ENCODE measurements at places on chromosomes 11 and 22.

DNA sequence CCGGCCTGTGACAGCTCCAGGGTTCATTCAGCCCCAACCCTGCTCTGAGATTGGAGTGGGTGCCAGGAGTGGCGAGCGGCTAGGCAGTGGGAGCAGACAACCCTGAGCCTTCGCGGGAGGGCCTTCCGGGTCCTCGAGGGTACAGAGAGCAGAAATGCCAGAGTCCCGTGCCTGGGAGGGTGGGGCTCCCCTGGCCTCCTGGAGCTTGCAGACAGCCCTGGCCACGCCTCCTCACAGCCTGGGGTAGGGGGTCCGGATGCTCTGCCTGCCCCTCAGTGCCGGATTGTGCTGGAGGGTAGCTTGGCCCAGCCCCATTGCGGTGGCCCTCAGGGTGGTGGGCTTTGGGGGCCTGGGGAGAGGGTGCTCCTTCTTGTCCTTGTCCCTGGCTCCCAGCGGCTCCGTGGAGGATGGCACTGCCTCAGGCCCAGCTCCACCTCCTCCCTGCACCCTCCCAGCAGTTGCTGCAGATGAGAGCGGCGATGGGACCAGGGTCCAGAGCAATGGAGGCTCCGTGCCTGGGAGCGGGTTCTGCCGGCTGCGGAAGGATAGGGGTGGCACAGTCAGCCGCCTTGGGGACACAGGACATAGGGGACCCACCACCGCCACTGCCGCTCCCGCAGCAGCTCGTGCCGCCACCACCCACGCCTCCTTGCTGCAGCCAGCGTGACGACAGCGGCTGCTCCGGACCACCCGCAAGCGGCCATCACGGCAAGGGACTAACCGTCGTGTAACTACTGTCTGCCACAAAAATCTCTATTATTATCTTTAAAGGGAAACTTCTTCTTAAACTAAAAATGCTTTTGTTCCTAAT, 34.9 kb upstream of the OR10G7 start:
- DNase-seq: no peak
- peaks cover 10% of the 10 kb centered on the region for H3K4me1 ChIP-seq
- H3K27me3 ChIP-seq: peaks cover 32% of the 10 kb centered on the region
- H3K4me3 ChIP-seq: peak overlapping the region; percentile 23
- H3K27ac ChIP-seq: no peak overlapping the region

DNA sequence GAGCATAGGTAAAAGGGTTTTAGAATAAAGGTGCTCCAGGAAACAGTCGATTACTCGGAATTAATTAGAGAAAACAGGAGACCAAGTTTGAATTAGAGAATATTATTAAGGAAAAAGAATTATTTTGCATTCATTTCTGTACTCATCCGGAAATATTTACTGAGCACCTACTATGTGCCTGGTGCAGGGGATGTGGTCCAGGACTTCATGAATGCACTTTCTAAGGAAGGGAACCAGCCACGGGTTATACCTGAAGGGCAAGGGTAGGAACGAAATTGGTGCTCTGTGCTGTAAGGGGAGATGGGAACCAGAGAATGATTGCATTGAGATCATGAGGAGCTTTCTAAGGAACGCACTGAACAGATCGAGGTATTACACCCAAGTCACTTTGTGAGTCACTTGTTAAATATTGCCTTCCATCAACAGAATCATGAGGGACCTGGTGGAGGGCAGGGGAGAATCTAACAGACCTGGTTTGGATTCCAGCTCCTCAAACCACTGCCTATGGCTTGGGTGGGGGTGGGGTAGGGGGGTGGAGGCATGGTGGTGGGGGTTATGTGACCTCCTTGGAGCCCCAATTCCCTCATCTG, 40.9 kb downstream of the C11orf96 start:
- H3K4me1 ChIP-seq: no peaks in the 10 kb centered on the region
- no peak for DNase-seq
- no peak overlapping the region for H3K4me3 ChIP-seq
- H3K27ac ChIP-seq: no peak overlapping the region
- no peaks in the 10 kb centered on the region for H3K27me3 ChIP-seq

DNA sequence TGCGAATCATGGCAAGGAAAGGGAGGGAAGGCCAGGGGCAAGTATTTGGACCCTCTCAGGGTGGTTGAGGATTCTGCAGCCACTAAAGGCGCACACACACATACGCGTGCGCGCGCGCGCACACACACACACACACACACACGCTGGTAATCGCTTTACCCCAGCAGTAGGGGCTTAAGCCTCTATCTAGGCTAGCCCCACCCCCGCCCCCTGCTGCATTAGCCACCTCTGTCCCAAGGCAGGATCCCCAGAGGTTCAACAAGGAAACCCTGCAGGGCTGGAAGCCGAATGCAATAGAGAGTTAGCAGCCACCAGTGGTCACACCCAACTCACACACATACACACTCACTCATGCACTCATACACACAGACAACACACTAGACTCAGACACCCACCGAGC, 28.6 kb upstream of the ELFN2 start:
- H3K36me3 ChIP-seq: no peaks in the 10 kb centered on the region
- no peak overlapping the region for H3K4me3 ChIP-seq
- DNase-seq: no peak
- no peak overlapping the region for H3K27ac ChIP-seq
- peaks cover 3% of the 10 kb centered on the region for H3K4me1 ChIP-seq
- peaks cover 2% of the 10 kb centered on the region for H3K27me3 ChIP-seq

GRCh38 chr22:39253435-39254070, 8.8 kb upstream of the PDGFB start:
- H3K4me3 ChIP-seq: peak overlapping the region; percentile 3
- H3K27me3 ChIP-seq: peaks cover 7% of the 10 kb centered on the region
- peaks cover 2% of the 10 kb centered on the region for H3K4me1 ChIP-seq
- H3K36me3 ChIP-seq: no peaks in the 10 kb centered on the region

GRCh38 chr11:2839395-2839943, 46.1 kb downstream of the CDKN1C start:
- H3K36me3 ChIP-seq: peaks cover 7% of the 10 kb centered on the region
- H3K27me3 ChIP-seq: no peaks in the 10 kb centered on the region
- DNase-seq: no peak
- no peaks in the 10 kb centered on the region for H3K4me1 ChIP-seq

DNA sequence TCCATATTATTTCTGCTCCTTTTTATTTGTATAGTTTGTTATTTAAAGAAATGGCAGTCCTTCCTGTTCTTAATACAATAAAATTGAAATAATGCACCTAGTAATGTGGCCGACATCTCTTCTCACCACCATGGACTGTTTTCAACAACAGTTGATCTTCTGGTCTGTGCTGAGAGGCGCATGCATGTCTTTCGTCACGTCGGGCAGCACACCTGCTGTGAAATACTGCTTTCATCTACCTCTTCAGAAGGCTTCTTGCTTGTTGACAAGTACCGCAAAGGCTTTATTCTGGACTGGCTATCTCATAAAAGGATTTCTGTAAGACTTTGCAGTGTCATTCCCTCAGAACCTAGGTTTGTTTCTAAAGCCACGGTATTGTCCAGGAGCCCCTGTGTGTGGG, 13.9 kb upstream of the MYO18B start:
- no peak for DNase-seq
- H3K4me3 ChIP-seq: no peak overlapping the region
- H3K27me3 ChIP-seq: no peaks in the 10 kb centered on the region
- no peak overlapping the region for H3K27ac ChIP-seq
- no peaks in the 10 kb centered on the region for H3K36me3 ChIP-seq

DNA sequence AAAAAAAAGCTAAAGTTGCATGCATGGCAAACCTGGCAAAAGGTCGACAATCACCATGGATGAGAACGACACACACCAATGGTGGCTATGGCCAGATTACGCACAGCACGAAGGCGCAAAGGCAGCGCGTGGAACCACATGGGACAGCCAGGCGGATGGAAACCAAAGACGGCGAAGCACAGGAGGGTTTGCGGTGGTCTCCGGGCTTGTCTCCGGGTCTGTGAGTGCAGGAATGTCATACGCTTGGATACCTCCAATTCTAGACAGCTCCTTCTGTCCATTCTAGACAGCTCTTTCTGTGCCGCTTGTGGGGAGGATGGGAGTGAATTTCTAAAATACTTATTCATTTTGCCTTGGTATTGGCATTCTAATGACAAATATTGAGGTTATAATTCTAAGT, 685.4 kb downstream of the BRD1 start:
- no peak overlapping the region for H3K27ac ChIP-seq
- no peak overlapping the region for H3K4me3 ChIP-seq
- no peaks in the 10 kb centered on the region for H3K36me3 ChIP-seq
- H3K27me3 ChIP-seq: peaks cover 34% of the 10 kb centered on the region

GRCh38 chr11:3710485-3711259, 39.5 kb upstream of the CHRNA10 start:
- DNase-seq: no peak
- H3K27ac ChIP-seq: no peak overlapping the region
- H3K27me3 ChIP-seq: no peaks in the 10 kb centered on the region

GRCh38 chr11:9616042-9616675, 42.7 kb downstream of the WEE1 start:
- H3K27me3 ChIP-seq: no peaks in the 10 kb centered on the region
- H3K36me3 ChIP-seq: no peaks in the 10 kb centered on the region
- H3K4me3 ChIP-seq: no peak overlapping the region
- no peak for DNase-seq
- peaks cover 12% of the 10 kb centered on the region for H3K4me1 ChIP-seq

DNA sequence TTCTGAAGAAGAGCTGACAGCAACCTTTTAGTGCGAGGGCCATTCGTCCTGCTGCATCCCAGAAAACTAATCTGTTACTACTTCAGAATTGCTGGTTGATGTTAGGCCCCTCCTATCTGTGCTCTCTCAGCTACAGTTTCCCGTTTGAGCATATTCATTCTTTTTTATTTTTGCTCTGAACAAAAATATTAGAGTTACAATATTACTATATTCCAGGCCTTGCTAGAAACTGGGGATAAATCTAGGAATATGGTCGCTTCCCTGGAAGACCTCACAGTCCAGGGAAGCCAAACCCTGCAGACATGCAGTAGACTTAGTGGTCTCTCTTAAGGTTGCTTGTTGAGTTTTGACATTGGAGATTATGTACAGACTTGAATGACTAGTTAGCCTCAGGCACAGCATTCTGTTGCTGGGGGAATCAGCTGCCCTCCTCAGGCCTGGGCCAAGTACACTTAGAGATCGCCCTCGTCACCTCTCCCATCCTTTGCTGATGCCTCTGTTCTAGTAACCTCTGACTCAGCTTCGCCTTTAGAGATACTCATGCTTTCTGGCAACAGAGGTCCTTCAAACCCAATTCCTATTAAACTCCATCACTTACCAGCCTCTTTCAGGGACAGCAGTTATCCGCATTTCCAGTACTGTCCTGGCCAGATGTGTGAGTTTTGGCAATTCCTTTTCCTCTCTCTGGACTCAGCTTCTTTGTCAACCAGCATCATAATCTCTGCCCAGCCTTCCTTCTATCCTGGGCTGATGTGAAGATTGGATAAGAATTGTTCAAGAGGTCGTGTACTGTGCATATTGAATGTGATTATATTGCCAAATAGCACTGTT, 698 bp upstream of the ANAPC15 start:
- H3K4me3 ChIP-seq: peak overlapping the region; percentile 97
- H3K36me3 ChIP-seq: peaks cover 5% of the 10 kb centered on the region
- peak overlapping the region; percentile 91 for H3K27ac ChIP-seq
- peaks cover 21% of the 10 kb centered on the region for H3K4me1 ChIP-seq
- no peak for DNase-seq
- H3K27me3 ChIP-seq: peaks cover 6% of the 10 kb centered on the region

- H3K4me1 ChIP-seq: no peaks in the 10 kb centered on the region
- H3K36me3 ChIP-seq: no peaks in the 10 kb centered on the region
- H3K27ac ChIP-seq: no peak overlapping the region
- no peak for DNase-seq
- no peak overlapping the region for H3K4me3 ChIP-seq
- H3K27me3 ChIP-seq: peaks cover 16% of the 10 kb centered on the region
Measured at GRCh38 chr22:37336579-37336978, 54.3 kb downstream of the CYTH4 start.

DNA sequence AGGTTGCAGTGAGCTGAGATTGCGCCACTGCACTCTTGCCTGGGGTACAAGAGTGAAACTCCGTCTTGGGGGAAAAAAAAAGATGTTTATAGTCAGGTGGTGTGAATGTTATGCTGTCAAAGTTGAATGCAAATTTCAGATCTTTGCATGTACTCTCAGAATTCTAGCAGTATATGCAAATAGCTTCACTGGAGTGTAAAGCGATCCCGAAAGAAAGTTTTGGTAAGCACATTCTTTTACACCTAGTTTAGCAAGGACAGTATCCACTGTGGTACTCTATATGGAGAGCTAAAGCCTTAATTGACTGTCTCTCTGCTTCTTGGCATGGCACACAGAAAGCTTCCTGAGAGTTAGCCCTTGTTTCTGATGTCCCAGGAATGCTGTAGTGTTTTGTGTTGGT, 4.0 kb downstream of the JAM3 start:
- H3K4me3 ChIP-seq: no peak overlapping the region
- peaks cover 12% of the 10 kb centered on the region for H3K4me1 ChIP-seq
- no peaks in the 10 kb centered on the region for H3K36me3 ChIP-seq
- H3K27me3 ChIP-seq: peaks cover 3% of the 10 kb centered on the region
- DNase-seq: no peak
- H3K27ac ChIP-seq: no peak overlapping the region

All from T-cell (primary cell).